NCI-H2029 (cell line): ENCODE measurements at places on chromosomes 7 and 10.

GRCh38 chr7:54788664-54789063 lies 29.7 kb upstream of the SEC61G start:
- DNase-seq: peak; percentile 22

- DNase-seq: no peak
Observed at GRCh38 chr10:103671126-103671895, 177.8 kb downstream of the NEURL1 start.

GRCh38 chr7:150379441-150380379 lies 580 bp downstream of the ZNF775 start:
- DNase-seq: no peak

DNA sequence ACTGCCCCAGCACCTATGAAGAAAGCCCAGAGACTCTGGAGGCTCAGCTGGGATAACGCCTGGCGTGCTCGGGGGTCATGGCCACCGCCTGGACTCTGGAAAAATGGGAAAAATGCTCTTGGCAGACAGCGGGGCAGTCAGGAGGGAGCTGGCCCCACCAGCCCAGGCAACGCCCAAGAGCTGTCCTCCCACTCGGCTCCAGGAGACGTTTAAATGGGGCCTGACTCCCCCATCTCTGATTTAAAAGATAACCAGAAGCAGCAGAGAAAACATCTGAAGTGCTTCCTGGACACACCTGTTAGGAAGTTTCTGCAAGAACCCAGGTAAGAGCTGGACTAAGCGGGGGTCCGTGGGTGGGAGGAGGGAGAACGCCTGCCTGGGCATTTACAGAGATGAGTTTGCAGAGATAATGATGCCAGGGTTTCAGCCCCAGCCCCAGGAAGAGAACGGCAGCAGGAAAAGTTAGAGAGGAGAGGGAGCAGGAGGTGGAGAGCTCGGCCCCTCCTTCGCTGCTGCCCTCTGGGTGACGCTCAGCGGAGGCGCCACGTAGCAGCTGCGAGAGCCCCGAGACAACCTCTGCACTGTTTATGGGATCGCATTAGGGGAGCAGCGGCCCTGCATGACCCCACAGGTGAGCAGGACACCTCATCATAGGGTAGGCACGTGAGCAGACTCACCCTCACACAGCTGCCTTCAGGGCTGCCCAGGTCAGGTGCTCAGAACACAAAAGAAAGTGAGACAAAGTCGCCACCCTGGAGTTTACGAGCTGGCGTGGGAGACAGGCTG lies 83.5 kb upstream of the INSIG1 start:
- DNase-seq: no peak

DNA sequence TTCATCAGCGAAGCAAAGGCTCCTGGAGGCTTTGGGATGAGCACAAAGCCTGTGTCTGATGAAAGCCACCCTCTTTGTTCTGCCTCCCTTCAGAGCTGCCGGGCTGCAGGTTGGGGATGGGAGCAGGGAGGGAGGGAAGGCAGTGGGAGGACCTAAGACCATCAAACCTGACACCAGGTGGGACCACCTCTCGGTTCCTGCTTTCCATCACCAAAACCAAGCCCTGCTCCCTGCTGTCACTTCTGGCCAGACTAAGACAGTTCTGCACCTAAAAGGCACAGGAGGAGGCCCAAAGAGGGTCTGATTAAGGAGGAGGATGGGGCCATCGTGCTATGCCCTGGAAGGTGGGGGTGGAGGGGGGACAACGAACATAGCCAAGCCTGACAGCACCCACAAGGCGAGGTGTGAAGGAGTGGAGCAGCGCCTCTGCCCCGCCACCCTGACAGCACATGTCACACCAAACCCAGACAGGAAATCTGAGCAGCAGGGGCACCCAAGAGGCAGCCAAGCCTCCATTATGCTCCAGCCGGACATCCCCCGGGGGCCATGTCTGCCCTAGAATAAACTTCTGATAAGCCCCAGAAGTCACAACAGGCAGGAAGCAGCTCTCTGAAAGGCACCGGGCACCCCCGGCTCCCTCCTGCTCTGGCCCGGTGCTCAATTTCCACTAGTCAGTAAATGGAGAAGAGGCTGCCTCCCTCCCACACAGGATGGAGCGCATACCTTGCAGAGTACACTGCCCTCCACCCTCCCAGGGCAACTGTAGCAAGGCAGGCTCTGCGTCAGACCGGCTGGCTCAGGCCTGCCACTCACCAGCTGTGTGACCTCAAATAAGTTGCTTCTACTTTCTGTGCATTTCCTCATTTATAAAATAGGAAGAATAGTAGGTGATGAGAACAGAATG lies 48.9 kb downstream of the DLG5 start:
- no peak for DNase-seq

- DNase-seq: no peak
Observed at GRCh38 chr10:79130846-79131245, 62.1 kb downstream of the ZMIZ1 start.

DNA sequence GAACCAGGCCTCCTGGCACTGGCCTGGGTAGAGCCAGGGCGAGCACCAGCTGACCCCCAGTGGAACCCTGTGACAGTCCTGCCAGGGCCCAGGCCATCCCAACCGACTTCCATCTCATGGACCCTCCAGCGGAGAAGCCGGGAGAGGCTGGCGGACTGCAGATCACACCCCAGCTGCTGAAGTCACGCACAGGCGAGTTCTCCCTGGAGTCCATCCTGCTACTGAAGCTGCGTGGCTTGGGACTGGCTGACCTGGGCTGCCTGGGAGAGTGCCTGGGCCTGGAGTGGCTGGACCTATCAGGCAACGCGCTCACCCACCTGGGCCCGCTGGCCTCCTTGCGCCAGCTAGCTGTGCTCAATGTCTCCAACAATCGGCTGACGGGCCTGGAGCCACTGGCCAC lies 4.7 kb downstream of the RARRES2 start:
- no peak for DNase-seq

- DNase-seq: peak; percentile 60
Observed at GRCh38 chr10:80408242-80409101, at the start of gene PRXL2A. TSS of gene PRXL2A (plus strand) at chr10:80408551. CDS start at chr10:80420468, 11,917 bp downstream.

DNA sequence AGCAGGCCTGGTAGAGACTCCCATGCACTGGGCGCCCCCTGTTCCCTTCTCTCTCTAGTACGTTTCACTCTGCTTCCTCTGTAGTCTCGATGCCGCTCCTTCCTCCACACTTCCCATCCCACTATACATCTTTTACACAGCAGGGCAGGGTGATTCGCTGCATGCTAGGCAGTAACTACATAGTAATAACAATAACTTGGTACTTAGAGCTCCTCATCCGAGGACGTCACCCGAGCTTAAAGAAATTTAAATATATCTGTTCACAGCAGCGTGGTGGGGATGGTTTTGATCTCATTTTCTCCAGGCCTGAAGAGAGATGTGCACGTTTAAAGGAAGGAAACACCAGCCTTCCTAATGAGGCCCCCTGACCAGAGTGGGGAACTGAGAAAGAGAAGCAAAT lies 276.9 kb downstream of the SKAP2 start:
- no peak for DNase-seq

DNA sequence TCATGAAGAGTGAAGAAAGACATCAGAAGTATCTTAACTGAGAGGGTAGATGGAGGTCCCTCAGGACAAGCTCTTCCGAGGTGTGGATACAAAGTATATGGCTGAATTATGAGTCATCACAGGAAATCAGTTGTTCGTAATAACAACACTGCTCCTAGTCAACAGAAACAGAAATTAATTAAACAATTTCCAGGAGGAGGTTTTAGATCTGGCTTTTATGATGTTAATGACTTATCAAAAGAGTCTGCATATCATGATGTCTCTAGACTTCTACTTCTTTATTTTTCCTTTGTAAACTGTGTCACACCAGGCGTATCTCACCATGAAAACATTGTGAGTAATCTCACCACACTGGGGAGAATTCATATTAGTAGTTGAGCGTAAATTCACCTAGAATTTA lies 31.2 kb downstream of the OSBPL3 start:
- no peak for DNase-seq

DNA sequence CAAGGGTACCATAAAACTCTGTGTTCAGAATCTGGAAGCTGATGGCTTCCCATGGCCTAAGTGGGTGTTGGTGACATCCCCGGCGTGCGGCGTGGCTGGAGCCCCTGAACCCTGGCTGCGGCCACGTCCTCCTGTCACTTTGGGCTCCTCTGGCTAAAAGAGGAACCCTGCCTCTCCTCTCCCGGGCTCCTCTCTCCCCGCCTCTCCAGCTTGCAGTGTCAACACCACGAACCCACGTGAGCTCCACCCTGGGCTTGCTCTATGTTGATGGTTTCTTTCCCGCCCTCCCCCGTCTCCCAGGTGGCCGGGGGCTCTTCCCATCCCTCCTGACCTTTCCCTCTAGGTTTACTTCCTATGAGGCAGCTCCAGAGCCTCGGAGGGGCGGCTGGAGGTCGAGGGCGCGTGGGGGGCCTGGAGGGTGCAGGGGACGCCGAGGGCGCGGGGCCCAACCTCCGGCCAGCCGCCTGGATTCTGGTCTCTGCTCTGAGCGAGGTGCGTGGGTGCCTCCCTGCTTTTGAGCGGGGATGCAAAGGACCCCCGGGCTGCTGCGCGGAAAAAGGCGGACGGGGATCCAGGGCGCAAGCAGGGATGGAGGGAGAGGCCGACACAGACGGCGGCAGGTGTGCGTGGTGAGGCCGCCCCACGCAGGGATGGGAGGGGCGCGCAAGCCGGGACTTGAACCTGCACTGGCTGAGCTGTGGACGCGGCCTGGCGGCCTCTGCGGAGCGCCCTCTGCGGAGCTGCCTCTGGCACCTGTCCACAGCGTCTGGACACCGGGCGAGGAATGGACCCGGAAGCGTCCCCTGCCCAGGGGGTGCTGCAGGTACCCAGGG lies 115.5 kb upstream of the DIP2C start:
- no peak for DNase-seq

- no peak for DNase-seq
Observed at GRCh38 chr10:109996225-109996624, 11.6 kb upstream of the ADD3 start.

DNA sequence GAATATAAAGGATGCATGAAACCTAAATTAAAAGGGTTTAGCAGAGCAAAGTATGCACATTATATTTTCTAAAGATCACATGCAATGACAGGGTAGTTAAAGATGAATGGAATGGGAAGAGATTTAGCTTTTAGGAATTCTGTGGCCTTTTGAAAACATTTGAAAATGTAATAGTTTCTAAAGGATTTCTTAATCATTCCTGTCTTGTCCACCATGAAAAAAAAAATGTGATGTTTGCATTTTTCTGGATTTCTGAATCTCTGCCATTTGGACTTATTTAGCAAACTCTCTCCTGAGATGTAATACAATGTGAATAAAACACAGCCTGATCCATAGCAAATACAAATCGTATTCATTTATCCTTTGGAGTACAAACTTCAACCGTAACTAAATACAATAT lies 126.6 kb upstream of the RAB11FIP2 start:
- no peak for DNase-seq

- no peak for DNase-seq
Observed at GRCh38 chr7:148620749-148621359, 30.3 kb downstream of the C7orf33 start.

DNA sequence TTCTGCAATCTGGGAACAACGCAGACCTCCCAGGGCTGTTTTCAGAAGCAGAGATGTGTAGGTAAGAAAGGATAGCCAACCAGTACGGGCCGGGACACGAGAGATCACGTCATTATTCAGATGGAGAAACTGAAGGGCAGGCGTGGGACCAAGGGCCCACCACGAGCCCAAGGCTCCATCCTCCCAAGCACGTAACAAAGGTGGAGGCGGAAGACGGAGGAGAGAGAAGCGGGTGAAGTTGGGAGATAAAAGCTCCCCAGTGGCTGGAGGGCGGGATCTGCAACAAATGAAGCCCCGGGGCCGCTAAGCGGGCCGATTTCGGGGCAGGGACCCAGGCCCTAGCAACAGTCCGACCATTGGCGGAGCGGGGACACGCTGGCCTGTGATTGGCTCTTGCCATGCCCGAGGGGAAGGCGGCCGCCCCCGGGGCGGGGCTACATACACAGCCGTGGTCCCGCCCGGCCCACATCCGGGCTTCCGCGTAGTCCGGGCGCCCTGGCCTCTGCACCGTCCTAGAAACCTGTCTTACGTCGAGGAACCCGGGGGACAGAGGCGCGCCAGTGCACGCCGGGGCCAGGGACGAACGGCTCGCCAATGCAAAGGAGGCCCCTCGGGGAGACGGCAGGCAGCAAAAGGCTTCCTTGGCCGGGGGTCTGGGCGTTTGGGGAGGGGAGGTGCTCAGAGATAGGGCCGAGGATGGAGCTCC lies 15.5 kb downstream of the HSPB1 start:
- DNase-seq: peak; percentile 72

GRCh38 chr7:130486114-130486953 lies 5.6 kb upstream of the MEST start:
- peak; percentile 98 for DNase-seq

DNA sequence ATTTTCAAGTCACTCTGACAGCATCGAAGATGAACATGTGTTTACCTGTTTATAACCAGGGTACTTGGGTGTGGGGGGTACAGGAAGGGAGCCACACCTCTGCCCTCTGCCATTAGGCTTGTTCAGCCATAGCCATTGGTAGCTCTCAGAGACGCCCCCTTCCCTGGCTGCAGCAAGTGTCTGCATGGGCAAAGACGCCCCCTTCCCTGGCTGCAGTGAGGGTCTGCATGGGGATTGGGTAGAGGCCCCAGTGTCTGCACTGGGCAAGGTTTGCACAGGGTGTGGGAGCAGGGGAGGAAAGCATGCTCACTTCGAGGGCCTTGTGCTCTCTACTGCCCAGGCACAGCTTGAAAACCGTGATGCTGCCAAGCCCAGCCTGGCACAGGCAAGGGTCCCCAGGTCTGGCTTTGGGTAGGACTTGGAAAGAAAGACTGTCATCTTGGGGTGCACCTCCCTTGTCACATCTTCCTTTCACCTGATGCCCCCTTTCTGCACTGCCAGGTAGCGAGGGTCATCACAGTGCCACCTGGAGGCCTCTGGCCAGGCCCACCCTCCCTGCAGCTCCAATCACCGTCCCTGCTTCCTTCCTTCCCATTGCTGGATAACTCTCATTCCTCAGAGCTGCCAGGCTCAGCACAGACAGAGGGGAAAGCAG lies 3.7 kb downstream of the TMEM225B start:
- DNase-seq: no peak

DNA sequence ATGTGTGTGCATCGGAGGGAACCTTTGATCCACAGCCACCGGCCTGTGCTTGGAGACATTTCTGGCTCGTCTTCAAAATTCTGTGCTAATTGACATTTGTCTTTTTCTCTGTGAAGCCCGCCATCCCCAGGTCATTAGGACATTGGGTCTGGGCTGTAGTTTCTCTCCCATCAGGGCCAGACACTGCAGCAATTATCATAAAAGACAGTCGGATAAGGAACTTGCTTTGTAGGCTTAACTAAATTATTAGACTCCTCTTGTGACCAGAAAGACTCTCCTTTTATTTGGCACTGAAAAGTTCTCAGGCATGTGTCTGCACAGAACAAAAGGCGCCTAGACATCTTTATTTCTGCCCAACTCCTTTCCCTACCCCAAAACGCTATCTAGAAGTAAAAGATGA lies 49.1 kb upstream of the NPTX2 start:
- no peak for DNase-seq

GRCh38 chr10:15548331-15548730 lies 171.4 kb downstream of the ITGA8 start:
- no peak for DNase-seq

GRCh38 chr10:4049348-4049747 lies 264.3 kb upstream of the KLF6 start:
- DNase-seq: no peak

GRCh38 chr10:127298381-127298780 lies 102.0 kb upstream of the INSYN2A start:
- no peak for DNase-seq
